ENCODE measurements at places on chromosomes 4 and X.

DNA sequence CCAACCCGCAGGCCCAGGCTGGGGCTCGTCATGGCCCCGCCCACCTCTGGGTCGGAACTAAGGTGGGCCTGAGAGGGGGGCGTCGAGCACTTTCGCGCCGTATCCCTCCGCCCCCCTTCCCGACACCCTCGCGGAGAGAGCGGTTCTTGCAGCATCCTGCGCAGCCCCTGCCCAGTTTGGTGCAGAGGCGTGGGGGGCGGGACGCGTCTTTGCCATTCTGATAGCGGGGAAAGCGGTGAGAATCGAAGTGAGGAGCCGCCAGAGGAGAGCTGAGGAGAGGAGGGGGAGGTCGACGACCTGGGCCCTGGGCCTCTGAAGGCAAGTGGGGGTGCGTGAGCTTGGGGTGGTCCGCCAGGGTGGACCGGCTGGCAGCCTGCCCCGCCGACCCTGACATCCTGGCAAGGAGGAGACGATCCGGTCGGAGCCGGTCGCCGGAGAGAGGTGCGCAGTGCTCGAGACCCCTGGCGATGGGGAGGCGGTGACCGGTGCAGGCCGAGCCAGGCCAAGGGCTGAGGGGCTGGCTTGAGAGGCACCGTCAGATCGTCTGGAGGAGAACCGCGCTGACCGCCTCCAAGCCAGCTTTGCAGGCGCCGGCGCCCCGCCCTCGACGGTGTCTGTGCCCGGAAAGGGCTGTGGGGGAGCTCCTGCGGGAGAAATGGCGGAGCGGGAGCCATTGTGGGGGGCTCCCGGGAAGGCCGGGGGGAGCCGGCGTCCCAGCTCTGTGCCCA lies 25.5 kb downstream of the GPRASP3 start:
- peak; percentile 58 for DNase-seq

DNA sequence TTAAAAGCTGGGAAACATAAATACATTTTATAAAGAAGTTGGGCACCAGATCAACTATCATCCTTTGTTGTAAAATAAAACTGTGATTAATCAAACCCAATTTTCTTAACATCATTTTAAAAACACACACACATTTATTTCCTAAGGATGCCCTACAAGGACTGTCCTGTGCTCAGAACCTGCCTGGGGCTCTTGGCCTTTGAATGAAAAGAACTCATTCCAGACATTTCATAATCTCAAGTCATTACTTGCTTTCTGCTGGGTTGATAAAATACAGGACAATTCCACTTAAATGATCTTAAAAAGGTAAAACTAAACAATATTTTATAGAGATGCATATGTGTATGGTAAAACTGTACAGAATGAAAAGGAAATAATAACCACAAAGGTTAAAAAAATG lies 2.8 kb downstream of the SH3D19 start:
- no peak for DNase-seq

DNA sequence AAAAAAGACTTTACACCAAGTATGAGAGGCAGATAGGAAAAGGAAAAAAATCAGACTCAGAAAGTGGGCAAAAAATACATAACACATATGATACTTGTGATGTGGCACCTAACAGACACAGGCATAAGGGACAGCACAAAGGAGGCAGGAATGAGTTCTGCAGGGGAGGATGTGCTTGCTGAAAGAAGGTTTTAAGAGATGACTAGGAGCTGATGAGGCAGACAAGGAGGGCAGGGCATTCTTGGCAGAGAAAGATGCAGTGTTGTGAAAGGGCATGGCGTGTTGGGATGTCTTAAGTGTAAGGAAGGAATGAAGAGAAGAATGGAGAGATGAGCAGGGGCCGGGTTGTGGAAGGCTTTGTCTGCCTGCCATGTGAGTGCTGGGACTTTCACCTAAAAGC lies 49.7 kb upstream of the TMEM154 start:
- peak; percentile 78 for DNase-seq

DNA sequence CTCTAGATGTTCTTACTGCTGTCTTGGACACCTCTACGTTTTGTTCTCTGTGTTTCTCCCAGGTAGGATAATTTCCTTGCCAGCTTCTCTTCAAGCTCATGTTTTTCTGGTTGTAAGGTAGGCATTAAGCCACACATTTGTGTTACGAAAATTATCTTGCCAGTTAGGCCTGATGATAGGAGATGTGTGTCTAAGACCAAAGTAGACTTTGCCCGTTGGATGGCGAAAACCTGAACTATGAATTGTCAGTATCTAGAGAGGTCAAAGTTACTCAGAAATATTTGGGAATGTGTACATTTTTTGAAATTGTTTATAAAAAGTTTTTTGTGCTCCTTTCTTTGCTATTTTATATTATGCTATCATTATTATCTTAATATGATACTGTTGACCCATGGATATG lies 72.8 kb downstream of the FHIP1A start:
- DNase-seq = no peak

DNA sequence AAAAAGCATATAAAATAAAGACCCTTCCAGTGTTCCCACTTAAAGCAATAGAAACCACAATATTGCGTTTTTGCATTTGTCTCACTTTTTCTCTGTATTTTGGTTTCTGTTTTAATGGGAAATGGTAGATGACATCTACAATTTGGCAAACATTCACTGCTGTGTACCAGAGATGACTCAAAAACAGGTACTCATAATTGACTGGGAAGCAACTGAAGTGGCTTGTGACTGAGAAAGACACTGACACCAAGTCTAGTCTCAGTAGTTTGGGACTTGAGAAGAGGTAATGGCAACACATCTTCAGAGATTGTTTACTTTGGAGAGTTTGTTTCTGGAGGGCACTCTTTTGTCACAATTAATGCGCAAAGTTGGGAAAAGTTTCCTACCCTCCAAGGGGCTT lies 42.0 kb downstream of the AREG start:
- no peak for DNase-seq

Data from AG20443 (cell line).